ENCODE measurements at places on chromosomes 4 and X.

GRCh38 chrX:118530219-118530911 is 34.8 kb downstream of the DOCK11 start:
- DNase-seq: no peak

GRCh38 chrX:100635989-100636320 is 651 bp downstream of the TSPAN6 start:
- DNase-seq: no peak

DNA sequence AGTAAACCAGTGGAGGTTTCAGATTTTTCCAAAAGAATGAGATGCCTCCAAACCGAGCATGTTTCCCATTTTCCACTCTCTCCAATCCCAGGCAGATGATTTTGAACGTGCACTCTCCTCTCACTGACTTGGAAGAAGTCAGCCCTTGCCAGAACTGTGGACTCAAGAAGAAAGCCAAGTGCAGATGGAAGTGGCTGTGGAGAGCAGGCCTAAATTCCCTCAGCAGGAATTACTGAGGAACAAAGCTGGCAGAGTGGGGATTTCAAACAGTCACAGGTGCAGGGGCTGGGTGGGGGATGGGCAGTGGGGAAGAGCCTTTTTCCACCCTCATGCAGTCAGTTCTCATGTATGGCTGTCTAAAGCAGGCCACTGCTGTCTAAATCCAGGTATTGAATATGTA is 83.5 kb upstream of the PLAC1 start:
- peak; percentile 73 for DNase-seq

- DNase-seq: no peak
These were observed 38.8 kb upstream of the MAD2L1 start for GRCh38 chr4:120105472-120105871.

- no peak for DNase-seq
These were observed 121.6 kb upstream of the IGFBP7 start for GRCh38 chr4:57231781-57232180.

GRCh38 chr4:166003811-166004210 is 130.8 kb downstream of the TLL1 start:
- DNase-seq: no peak

GRCh38 chrX:153674219-153674851 is 722 bp upstream of the PNCK start:
- no peak for DNase-seq

DNA sequence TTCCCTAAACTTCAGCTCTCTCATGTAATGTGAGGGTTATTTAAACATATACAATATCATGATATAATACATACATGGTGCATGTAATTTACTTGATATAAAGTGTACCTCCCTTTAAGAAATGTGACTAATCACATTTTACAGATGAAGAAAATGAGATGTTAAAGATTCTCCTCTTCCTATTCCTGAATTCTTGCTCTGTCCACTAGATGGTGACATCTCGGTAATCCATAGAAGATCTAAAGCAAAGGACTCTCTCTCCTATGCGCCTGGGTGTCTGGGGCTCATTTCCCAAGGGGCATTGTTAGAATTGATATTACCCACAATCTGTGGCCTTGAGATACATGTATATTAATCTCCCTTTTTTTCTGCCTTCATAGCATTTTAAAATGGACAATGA is 804.9 kb downstream of the RAB28 start:
- DNase-seq: no peak

- DNase-seq: no peak
These were observed 29.4 kb downstream of the CTBP1 start for GRCh38 chr4:1219566-1219950.

GRCh38 chrX:103428525-103428924 is 52.2 kb downstream of the BEX3 start:
- no peak for DNase-seq

GRCh38 chr4:15410750-15411149 is 17.1 kb upstream of the C1QTNF7 start:
- peak; percentile 35 for DNase-seq

- no peak for DNase-seq
These were observed 18.6 kb downstream of the CCDC149 start for GRCh38 chr4:24894243-24894642.

DNA sequence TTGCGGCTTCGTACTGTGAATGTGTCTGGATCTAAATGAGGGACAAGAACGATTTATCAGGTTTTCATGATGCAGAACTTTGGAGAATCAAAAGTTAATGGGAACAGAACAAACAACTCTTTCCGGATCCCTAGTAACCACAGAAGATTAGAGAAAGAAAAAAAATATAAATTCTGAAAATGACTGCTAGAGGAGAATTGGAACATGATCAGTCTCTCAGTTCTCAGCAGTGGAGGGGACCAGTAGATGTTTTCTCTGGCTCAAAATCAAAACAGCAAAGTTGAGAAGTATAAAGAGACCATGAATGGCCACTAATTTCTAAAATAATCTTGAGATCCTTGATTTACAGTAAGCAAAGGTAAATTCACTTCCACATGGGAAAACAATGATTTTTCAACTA is 38.1 kb upstream of the GK2 start:
- DNase-seq: no peak

DNA sequence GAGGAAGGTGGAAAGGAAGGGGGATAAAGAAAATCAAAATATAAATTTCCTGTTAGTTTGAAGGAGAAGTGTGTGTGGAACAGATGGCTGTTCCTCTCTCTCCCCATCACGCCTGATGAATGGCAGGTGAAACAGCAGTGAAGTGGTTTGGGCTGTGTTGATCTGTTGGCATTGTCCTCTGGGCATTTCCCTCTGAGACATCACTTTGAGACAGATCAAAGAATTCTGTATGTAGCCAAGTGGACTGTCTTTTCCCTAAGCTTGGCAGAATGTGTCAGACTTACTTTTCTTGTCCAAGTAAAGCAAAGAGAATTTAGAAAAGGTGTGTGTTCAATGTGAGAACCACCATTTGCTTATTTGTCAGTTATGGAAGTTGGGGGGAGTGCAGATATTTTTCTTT is 47.5 kb downstream of the SEPTIN11 start:
- DNase-seq: no peak
